Right cardiac atrium (tissue), 5 donors: ENCODE measurements at places on chromosomes 5 and 9.

DNA sequence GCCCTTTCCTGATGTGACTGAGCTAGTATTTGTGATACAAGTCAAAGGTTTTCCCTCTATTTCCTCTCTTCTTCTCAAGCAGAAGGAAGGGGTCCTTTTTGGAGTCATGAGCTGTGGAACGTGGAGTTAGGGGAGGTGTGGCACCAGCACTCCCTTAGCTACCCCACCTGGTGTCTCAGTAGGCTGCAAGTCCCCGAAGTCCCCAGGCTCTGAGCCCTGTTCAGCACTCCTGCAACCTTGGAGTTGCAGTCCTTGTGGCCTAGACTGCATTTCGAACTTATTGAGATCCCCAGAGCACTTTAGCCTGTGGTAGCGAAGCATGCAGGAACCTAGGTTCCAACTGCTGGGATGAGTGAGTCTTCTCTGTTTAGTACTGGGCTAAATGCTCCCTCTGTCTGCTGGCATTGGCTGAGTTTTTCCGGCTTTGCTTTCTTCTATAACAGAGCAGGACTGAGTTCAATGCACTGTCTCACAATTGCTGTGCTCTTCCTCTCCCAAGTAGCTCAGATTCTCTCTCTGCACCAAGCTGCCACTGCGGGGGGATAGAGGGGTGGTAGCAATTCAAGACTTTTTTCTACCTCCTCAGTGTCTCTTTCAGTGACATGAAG, 600.7 kb upstream of the CDH9 start:
- no peak for DNase-seq

- DNase-seq: no peak
These were observed 33.2 kb upstream of the CYFIP2 start for GRCh38 chr5:157232706-157233105.

- DNase-seq: no peak
These were observed 320.9 kb upstream of the KLF4 start for GRCh38 chr9:107810461-107810961.

DNA sequence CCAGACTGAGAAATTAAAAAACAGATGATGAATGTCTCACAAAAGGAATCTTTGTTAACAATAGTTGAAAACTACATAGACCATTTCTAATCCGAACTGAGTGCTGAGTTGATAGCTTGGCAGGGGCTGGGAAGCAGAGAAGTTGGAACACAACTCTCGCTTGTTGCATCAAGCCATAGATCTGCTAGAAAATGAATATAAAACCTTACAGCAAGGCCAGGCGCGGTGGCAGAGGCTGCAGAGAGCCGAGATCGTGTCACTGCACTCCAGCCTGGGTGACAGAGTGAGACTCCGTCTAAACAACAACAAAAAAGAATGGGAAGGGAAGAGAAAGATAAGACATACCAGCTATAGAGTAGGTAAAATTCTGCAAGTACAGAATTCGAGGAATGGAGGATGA, 28.0 kb upstream of the SPZ1 start:
- no peak for DNase-seq

DNA sequence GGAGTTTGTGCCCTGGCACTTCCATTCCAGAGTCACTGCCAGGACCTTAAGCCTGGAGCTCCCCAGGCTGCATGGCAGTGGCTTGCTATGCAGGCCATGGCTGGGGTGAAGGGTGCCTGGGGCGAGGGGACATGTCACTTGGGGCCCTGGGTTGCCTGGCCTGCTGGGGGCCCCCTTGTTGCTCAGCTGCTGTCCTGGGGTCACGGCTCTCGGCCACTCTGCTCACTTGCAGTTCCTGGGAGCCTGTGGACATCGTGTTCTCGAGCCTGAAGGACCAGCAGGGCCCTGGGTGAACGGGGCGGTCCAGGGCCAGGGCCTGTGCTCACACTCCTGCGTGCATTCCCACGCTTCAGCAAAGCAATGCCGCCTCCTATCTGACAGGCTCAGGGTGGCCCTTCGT, 14.5 kb upstream of the SLC2A6 start:
- peak; percentile 70 for DNase-seq

- no peak for DNase-seq
These were observed 57.2 kb downstream of the ITGA1 start for GRCh38 chr5:52844885-52845284.

DNA sequence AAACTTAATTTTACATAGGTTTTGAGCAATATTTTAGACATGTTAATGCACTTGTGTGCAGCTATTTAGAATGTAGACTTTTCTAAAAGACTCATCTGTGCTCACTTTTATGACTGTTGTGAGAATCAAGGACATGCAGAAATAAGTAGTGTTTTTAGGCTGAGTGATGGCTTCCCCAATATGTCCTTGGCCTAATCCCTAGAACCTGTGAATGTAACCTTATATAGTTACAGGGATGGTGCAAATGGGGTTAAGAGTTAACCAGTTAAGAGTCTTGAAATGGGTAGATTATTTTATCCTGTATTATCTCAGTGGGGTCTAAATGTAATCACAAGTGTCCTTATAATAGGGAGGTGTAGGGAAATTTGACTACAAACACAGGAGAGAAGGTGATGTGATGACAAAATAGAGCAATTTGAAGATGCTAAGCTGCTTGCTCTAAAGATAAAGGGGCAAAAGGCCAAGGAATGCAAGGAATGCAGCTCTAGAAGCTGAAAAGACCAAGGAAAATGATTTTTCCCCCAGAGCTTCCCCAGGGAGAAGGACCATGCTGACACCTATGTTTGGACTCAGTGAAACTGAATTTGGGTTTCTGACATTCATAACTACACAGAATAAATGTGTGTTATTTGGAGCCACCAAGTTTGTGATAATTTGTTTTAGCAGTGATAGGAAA, 298.0 kb upstream of the PAPPA start:
- no peak for DNase-seq
